Mesothelial cell of epicardium (in vitro differentiated cells): ENCODE measurements at places on chromosomes 1 and 21. TPM values are rescaled to one million over a fixed set of nuclear protein-coding genes. Genes with fewer than 3 reads are reported as not detected.

Gene PIGM
- total RNA-seq, result 17.0 to 17.9 TPM (median 17.3 TPM) in 3 replicates

Gene DENND2D
- total RNA-seq, result 4.1 to 4.8 TPM (median 4.7 TPM) in 3 replicates

Gene LRRC8B
- 12.5 to 14.3 TPM (median 13.9 TPM) in 3 replicates for total RNA-seq

Gene BMP8B
- 0.14 to 0.31 TPM (median 0.18 TPM) in 3 replicates for total RNA-seq

Gene PTGFRN
- 100 to 108 TPM (median 106 TPM) in 3 replicates for total RNA-seq

Gene HSD3B2
- total RNA-seq, result 0.29 to 0.35 TPM (median 0.32 TPM) in 3 replicates

Gene RPE65
- not detected in 3 replicates for total RNA-seq

Gene PRR9
- total RNA-seq, result not detected in 3 replicates

DNA sequence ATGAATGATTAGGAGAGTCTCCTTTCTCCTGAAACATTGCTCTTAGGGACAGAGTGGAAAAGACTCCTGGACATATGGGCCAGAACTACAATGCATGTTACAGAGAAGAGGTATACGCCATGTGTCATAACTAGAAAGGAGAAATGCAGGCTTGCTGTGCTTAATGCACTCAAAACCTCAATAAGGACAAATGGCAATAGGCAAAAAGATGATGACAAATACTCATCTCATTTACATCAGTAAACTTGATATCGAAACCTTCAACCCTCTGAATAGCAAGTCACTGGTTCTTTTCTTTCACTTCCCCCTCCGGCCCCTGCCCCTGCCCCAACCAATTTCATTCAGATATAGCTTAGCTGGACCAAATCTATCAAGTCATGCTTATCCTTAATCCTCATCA is 1.9 kb upstream of the GPR88 start:
- DNase-seq, result no peak

GRCh38 chr1:86542631-86543030 is 4.2 kb upstream of the CLCA4 start:
- DNase-seq, result no peak

GRCh38 chr1:117886101-117886795 is 43.2 kb downstream of the GDAP2 start:
- DNase-seq, result no peak

- DNase-seq, result no peak
Measured at GRCh38 chr1:236489710-236490377, 33.9 kb upstream of the LGALS8 start.

DNA sequence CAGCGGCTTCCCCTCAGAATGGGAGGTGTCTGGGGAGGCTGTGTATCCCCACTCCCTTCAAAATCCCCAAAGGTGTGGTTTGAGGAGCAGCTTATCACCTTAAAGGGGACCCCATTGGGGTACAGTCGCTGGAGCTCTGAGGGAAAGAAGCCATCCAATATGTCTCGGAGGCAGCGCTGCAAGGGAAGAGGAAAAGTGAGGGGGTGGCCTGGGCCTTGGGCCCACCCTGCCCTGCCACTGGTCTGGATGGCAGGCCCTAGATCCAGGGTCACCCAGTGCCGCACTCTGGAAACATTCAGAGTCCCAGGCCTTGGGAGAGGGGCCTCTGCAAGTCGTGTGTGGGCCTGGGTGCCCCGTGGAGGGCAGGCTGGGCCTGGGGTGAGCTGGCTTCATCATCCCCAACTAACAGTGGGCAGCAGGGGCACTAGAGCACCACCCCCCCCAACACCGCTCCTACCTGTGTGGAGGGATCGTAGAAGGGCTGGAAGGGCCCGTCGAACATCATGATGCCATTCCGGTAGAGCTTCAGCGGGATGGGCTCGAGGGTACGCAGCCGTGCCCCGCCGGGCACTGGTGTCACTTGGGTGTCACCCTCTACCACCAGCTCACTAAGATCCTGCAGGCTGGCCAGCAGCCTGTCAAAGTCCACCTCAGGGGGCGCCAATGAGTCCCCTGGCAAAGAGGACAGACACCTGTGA is 5.6 kb downstream of the SH3BGRL3 start:
- no peak for DNase-seq

DNA sequence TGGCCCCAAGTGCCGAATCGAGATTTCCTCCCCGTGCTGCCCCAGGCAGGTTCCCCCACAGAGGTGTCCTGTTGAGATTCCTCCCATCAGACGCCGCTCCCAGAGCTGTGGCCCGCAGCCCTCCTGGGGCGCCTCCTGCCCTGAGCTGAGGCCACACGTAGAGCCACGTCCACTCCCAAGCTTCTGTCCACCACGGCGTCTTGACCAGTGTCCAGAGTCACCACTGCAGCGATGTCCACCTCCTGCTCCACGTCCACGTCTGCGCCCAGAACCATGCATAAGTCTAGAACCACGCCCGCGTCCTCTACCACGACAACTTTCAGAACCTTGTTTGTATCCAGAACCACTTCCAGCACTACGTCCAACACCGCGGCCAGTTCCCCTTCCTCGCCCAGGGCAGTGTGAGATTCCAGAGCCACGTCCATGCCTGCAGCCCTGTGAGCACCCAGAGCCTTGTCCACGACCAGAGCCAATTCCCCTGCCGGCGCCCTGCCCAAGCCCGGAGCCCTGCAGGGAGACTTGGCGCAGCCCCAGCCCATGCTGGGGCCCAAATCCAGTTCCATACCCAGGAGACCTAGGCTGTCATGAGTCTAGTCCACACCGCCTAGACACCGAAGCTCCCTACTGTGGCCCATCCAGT is 2.8 kb downstream of the KPRP start:
- DNase-seq, result no peak

- no peak for DNase-seq
Measured at GRCh38 chr21:44874497-44875315, 1.2 kb upstream of the PTTG1IP start.

GRCh38 chr1:44321466-44321865 is 33.6 kb downstream of the ERI3 start:
- DNase-seq, result no peak

GRCh38 chr1:212614453-212615200 is 6.1 kb downstream of the ATF3 start:
- DNase-seq, result no peak

DNA sequence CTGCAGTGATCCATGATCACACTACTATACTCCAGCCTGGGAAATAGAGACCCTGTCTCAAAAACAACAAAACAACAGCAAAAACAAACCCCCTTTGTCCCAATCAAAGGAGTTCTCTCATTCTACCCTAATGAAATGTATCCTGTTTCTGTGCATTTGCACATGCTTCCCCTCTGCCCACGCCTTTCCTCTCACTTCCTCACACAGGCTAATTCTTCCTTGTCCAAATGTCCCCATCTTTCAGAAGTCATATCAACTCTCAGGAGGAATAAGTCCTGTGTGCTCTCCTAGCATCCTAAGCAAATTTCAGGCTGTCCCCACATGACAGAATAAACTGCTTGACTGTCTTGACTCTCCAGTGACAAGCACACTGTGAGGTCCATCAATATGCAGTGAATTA is 8.1 kb upstream of the ATP1B1 start:
- no peak for DNase-seq

- DNase-seq, result no peak
Measured at GRCh38 chr1:81990241-81990640, 189.5 kb downstream of the ADGRL2 start.

DNA sequence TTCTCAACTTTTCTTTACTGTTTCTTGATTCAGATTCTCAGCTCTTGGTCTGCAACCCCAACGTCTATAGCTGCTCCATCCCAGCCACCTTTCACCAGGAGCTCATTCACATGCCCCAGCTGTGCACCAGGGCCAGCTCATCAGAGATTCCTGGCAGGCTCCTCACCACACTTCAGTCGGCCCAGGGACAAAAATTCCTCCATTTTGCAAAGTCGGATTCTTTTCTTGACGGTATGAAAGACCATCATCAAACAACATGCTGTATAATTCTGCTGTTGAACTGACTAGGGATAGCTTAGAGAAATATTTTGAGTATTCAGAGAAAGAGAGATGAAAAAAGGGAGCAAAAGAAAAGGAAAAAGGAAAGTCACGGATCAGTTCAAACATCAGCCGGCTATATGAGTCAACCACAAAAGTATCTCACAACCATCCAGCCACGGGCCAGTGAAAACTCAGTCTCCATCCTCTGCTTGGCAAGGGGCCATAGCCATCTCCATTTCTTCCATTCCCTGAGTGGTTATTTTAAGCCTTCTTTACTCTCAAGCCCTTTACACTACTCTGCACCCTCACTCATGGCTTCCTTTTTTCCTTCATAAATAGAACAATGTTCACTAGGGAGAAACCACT is 14.1 kb downstream of the DNASE2B start:
- no peak for DNase-seq

GRCh38 chr21:38039369-38039768 is 123.1 kb upstream of the KCNJ6 start:
- DNase-seq, result no peak

DNA sequence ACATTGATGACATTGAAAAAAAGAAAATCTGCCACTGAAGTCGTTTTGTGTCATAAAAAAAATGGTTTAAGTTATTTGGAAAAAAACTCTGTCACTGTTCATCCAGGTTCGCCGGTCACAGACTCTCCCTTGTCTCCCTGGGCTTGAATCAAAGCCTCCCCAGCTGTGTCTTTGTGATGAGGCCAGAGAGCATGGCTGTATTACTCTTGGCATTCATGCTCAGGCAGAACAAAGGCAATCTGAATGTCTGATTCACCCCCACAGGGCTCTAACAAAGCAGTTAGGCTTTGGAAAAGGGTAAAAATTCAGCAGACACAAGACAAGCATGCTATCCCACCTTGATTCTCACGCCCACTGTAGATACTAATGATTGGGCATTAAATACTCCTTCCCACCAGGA is 304.3 kb upstream of the PLD5 start:
- DNase-seq, result no peak

- DNase-seq, result no peak
Measured at GRCh38 chr21:42687796-42688195, 34.4 kb downstream of the PDE9A start.

- no peak for DNase-seq
Measured at GRCh38 chr1:7409278-7409677, 361.8 kb upstream of the VAMP3 start.

DNA sequence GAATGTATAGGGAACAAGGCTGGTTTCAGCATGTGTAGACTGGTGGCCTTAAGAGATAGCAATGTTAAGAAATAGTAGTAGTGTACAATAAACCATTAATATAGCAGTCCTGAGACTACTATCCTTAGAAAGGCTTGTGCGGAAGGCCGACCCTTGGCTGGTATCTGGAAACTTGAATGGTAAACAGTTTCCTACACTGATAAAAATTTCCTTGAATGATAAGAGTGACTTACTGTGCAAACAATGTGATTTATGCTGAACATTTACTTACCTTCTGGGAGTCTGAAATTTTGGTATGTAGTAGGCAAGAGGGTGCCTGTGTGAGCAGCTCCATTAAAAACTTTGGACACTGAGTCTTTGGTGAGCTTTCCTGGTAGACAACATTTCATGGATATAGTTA is 44.7 kb downstream of the MAST2 start:
- no peak for DNase-seq

DNA sequence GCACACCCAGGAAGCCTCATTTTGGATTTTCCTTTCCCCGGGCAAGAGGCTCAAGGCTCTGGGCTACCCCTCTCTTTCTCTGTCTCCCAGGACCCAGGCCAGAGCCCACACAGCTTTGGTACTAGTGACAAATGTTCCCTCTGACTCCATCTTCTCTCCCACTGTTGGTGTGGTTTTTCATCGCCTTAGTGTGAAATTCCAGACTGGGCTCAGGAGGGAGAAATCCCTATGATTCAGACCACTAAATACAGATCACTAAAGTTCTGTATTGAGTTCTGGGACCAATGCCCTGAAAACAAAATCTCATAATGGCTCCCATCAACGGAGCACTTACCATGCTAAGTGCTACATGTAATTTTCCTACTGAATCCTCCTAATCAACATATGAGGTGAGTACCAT is 26.1 kb downstream of the IQGAP3 start:
- no peak for DNase-seq

DNA sequence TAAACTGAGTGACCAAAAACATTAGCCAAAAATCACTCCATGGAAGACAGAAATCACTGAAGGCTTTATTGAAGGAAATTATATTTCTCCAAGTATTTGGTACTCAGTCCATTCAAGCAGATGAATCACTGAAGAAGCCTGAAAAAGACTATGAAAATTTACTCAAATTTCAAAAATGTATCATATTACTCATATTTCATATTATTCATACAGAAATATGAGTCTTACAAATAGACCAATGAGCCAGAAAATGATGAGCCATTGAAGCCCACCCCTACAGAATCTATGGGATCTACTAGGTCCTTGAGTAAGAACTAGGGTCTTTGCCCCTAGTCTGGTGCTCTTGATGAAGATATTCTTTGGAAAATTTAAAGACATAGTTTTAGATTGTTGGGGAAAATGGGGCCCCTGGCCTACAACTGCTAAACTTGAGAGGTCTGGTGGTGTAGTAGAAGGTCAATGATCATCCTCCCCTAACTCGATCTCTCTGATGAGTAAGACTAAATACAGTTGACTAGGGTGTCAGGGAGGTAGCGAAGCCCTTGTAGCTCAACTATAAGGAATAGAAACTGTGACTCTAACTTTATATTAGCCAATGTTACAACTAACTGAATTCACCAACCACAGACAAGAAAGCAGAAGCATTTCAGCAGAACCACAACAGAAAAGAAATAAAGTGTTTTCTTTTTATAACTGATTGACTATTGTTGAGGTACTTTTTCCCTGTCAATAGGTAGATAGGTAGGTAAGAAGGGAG is 81.0 kb downstream of the NOTCH2 start:
- DNase-seq, result no peak
